ENCODE measurements at places on chromosomes 7 and 10. TPM values are rescaled to one million over a fixed set of nuclear protein-coding genes. Genes with fewer than 3 reads are reported as not detected.
A peak's percentile ranks its signal among the peaks of the same experiment; 100 is the strongest.

GRCh38 chr7:45884136-45884535, 4.2 kb upstream of the IGFBP1 start:
- DNase-seq = no peak

GRCh38 chr7:18995811-18996426, 121.5 kb downstream of the TWIST1 start:
- no peak for DNase-seq

DNA sequence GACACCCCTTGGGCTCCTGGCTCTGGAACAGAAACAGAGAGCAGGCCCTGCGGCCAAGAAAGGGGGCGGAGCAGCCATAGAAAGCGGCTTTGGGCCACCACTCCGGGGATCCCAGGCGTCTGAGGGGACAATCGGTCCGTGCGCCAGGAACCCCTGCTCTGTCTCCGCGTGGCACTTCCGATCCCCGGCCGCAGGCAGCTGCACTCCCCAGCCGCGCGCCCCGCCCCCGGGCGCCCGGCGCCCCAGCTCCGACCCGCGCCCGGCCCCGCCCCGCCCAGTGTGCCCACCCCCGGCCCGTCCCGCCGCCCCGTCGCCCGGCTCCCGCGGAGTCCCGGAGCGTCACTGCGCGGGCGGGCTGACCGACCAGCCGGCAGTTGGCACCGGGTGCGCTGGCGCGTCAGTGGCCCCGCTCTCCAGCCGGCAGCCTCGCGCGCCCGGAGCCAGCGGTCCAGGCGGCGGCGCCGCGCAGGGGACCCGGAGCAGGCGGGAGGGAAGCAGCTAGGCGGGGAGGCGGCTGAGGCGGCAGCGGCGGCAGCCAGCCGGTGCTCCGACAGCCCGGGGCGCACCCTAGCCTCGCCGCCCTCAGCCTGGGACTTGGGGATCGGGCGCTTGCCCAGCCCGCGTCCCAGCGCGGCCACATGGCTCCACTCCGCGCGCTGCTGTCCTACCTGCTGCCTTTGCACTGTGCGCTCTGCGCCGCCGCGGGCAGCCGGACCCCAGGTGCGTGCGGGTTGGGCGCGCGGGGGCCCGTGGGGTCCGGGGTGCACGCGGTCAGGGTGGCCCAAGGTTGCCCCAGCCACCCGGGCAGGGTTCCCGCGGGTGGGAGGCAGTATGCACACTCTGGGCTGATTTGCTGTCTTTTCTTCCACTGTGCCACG, at the start of gene ADAMTS14:
Gene ADAMTS14, plus strand, starts transcription at position 342 of the 878 bp plus-strand sequence. Its CDS starts 297 bp downstream, at position 639.
- DNase-seq = no peak

DNA sequence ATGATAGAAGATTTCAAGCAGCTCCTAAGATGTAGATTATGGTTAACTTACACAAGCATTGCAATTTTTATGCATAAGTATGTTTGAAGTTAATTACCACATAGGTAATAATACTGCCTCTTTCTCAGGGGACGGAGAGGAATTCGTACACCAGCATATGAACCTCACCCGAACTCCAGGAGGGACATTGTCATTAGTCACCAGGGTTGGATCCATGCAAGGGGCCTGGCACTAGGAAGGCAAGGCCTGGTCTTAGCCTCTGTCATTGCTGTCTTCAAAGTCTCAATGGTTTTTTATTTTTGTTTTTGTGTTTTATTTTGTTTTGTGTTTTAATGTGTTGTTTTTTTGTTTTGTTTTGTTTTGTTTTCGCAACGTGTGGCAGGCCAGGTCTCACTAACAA, 145.6 kb upstream of the PPP2R2D start:
- DNase-seq = no peak

- DNase-seq = no peak
These were observed 63.1 kb upstream of the ZPBP start for GRCh38 chr7:50156163-50156562.

DNA sequence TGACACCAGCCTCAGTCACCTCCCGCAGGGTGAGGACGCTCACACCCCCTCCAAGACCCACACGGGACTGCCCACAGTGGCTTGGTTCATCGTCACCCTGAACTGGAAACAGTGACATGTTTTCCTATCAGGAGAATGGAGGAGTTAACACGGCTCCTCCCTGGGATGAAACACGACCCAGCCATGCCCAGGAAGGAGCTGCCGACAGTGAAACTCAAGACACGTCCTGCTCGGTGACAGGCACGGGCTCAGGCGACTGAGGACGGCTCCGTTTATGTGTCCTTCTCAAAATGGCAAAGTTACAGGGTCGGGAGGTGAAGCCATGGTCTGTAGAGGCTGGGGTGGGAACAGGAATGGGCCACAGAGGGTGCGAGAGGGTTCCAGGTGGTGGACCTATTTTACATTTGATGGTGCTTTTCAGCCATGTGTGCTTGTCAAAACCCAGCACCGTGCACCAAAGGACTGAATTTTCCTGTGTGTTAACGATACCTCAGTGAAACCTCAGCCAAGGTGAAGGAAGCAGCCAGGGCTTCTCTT, 272.4 kb downstream of the ADARB2 start:
- no peak for DNase-seq

- DNase-seq = no peak
These were observed 179.9 kb downstream of the SKAP2 start for GRCh38 chr7:26684447-26684846.

- peak; percentile 32 for DNase-seq
These were observed 65.6 kb downstream of the TWIST1 start for GRCh38 chr7:19051767-19052375.

DNA sequence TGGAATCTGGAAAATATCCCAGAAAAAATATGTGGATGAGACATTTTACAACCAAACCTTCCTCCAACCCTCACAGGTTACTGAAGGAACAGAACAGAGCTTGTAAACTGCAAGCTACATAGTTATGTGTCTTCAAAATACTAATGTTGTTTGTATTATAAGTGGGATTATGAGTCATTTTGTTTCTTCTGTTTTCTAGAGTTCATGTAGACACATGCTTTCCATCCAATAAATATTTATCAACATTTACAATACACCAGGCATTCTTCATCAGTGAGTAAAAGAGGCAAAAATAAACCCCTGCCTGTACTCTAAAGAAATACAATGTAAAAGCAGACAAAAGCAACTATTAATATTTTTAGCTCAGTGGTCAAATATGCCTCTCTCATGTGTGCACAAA, 38.0 kb upstream of the TES start:
- DNase-seq = no peak

GRCh38 chr7:143934526-143935325, at the start of gene OR2F2:
Gene OR2F2, plus strand, starts transcription at chr7:143935233. Its CDS starts 0 bp downstream, at chr7:143935233.
- DNase-seq = peak; percentile 51

GRCh38 chr7:144470078-144470477, 66.6 kb upstream of the NOBOX start:
- no peak for DNase-seq

DNA sequence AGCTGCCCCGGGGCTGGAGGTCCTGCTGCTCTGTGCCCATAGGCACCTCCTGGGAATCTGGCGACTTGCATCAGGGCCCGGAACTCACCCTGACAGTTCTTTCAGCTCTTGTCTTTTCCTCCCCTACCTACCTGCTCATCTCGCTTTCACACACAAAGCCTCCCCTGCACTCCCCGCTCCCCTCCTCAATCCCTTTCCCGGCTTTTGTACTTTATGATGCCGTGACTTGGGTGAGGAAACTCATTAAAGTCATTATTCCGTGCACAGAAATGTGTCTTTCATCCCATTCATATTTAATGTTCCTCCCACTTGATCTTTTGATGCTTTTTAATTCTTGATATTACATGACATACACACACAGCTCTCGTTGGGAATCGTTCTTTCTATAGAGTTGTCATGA, 218.6 kb downstream of the RPS24 start:
- DNase-seq = no peak

DNA sequence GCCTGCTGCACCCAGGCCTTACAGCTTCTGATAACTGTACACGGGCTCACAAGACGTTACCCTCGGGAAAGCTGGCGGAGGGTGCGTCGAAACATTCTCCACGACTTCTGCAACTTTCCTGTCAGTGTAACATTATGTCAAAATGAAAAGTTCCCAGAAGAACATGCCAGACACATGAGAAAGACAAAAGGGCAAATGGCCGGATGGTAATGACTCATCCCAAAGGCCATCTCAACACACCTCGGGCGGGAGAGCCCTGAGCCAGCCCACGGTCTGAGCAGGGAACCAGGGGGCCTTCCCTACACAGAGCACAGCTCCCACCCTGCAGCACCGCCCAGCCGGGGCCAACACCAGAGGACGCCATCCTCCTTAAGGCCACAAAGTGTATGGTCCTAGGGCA, 118.7 kb downstream of the MAD1L1 start:
- no peak for DNase-seq

DNA sequence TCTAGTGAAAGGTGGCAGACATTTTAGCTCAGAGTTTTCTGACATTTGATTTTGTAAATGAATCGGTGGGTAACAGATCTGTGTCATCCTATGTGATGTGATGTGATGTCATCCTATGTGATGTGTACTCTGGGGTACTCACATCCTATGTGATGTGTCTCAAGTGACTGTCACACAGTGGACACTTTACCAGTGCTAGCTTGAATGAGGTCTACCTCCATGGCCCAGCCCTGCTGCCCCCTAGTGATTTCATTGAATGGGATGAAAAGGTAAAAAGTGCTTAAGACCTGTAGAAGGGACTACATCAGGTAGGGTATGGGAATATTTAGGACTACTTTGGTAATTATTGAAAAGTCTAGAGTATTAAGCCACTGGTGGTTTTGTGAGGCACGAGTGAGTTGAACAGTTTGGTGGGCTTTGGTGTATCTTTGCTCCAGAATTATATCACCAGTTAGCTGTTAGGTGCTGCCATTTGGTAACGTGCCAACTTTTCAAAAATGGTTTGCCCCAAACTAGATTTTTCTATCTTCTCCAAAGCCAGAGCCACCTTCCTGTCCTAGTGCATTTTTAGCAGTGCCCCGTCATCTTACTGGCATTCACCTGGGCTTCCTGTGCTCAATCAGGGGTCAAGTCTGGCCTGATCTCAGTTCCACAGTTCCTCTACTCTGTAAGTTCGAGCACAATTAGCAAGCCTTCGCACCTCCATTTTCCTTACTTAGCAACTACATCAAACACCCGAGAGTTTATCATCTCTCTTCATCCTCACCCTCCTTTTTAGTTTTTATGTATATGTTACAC, 9.7 kb downstream of the EIF4H start:
- peak; percentile 27 for DNase-seq

- DNase-seq = no peak
These were observed 35.5 kb upstream of the CABCOCO1 start for GRCh38 chr10:61627266-61627665.

GRCh38 chr10:84337199-84337598, 8.8 kb downstream of the CCSER2 start:
- DNase-seq = no peak

- DNase-seq = no peak
These were observed 183.4 kb downstream of the HTR7 start for GRCh38 chr10:90674461-90674860.

GRCh38 chr7:19916046-19916445, 142.6 kb upstream of the TMEM196 start:
- no peak for DNase-seq

DNA sequence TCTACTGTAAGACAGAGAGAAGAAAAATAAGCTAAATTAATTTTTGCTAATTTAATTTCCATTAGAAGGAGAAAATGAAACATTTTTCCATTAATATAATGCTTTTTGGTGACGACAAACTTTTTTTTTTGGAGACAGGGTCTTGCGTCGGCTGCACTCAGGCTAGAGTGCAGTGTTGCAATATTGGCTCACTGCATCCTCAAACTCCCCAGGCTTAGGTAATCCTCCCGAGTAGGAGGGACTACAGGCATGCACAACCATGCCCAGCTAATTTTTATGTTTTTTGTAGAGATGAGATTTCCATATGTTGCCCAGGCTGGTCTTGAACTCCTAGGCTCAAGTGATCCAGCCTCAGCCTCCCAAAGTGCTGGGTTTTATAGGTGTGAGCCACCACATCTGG, 229.8 kb upstream of the LRRN3 start:
- no peak for DNase-seq

- no peak for DNase-seq
These were observed 517.5 kb downstream of the NRG3 start for GRCh38 chr10:82392533-82392932.

- peak; percentile 75 for DNase-seq
These were observed 173.8 kb downstream of the TRIL start for GRCh38 chr7:28784171-28784902.

- no peak for DNase-seq
These were observed 6.0 kb downstream of the RGS10 start for GRCh38 chr10:119536508-119537025.

DNA sequence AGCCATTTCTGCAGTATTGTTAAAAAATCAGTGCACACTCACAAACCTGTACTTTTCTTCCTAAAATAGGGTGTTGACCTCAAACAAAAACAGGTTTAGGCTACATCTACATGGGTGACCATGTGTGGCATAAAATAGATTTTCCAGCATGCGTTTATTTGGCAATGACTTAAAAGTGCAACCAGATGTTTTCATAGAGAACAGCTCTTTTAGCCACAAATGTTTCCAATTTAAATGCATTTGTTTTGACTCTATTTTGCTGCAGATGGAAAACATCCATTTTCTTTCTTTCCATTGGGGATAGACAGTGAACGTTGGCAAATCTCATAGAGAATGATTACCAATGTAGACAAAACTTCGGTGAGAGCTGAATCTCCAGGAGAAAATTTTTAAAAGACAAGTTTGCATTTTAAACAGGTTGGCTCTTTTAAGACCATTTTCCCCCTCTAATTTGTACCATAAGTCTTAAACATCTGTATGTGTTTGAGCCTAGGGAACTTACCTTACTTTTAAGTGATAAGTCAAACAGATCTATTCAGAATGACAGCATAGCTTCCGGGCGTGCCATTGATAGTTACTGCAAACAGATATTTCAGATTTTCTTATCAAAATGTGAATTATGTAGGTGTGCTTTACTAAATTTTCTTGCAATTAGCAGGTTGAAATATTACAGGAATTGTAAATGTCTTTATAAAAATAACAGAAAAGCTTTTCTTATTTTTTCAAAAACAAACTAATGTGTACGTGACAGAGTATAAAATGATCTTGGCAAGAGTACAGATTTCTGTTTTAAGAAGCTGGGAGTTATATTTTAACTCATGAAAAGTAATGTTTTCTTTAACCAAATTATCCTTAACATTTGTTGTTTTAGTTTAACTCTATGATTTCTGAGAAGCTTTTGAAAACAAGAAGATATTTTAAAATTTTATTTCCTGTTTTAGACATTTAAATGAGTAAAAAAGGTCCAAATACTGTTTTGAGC, 144.9 kb downstream of the HGF start:
- no peak for DNase-seq

GRCh38 chr7:132837529-132837928, 244.4 kb downstream of the CHCHD3 start:
- DNase-seq = peak; percentile 9

DNA sequence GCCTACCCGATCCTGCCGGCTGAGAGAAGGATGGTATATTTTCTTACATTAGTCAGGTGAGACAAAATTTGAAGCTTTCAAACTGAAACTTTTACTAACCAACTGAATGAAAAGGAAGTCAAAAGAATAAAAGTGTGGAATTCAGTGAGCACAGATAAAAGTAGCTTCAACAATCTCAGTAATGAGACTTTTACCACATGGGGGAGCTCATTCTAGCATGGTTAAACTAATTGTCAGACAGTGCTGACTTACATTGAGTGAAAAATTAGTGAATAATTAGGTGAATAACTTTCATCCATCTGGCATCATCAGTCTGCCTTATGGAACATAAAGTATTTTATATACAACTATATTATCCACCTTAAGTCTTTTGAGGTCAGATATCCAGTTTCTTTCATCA, 8.4 kb downstream of the FAM237B start:
- DNase-seq = no peak

Gene CFAP69
- 16.3 TPM for total RNA-seq

Gene OR6B1
- not detected for total RNA-seq

Gene CPA2
- total RNA-seq = 17.1 TPM

Gene CAMK2B
- total RNA-seq = not detected

Gene CARD11
- total RNA-seq = 6.2 TPM

Gene LRRD1
- total RNA-seq = not detected

Gene GPNMB
- total RNA-seq = 11.7 TPM

Gene TDRD1
- not detected for total RNA-seq

Gene CTBP2
- 64.7 TPM for total RNA-seq
